ENCODE measurements at places on chromosomes 6 and 20.

DNA sequence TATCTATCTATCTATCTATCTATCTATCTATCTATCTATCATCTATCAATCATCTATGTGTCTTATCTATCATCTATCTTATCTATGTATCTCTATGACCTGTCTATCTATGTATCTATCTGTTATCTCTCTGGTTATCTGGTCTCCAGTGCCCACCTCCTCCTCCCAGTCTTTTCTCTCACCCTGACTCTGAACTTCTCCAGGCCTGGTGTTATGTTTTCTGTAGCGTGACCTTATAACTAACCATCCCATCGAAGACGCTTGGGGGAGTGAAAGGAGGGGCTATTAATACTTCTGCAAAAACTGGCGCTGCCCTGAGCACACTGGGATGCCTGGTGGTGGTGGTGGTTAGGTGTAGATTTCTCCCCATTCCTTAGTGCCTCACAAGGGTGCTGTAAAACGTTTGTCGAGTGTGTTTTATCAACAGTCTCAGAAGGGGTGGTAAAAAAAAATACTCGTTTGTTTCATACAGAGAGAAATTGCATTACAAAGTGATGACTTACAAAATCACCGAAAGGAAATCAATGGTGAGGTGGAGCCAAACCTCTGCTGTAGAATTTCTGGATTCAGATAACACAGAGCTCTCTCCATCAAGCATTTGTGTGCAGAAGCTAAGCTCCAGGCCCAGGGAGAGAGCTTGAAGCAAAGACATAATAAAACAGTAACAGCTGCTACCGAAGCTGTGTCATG is 156.2 kb downstream of the BCAS1 start:
- DNase-seq = no peak

- DNase-seq = no peak
These were observed 31.7 kb upstream of the OSTM1 start for GRCh38 chr6:108106261-108106660.

DNA sequence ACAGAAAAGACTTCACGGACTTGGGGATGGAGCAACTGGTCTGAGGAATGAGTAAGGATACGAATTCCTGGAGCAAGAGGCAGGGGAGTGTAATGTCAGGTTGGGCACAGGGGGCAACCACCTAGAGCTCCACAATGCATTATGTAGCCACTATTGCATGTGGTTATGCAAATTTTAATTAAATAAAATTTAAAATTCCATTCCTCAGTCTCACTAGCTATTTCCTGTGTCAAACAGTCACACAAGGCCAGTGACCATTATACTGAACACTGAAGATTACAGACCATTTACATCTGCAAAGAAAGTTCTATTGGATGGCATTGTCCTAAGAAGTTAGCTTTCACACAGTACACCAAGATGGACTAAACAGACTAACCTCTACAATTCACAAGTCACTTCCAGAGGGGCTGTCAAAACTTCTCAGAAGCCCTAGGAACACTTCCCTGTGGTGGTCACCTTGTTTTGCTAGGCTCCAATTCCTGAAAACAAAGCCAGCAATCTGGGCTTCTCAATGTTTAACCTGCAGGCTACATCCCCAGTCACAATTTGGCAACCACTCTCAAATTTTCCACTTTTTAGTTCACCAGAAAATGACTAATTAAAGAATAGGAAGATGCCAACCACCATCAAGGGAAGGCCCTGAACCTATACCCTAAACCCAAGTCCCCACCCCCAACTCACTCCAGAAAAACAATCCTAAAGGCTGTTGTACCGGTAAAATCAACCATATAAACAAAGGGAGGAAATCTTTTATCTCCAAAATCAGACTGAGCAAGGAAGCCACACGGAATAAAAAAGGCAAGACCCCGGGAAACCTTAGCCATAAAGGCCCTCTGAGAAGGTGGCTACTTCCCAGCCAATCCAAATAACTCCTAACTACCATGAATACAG is 34.2 kb upstream of the C20orf203 start:
- DNase-seq = no peak

DNA sequence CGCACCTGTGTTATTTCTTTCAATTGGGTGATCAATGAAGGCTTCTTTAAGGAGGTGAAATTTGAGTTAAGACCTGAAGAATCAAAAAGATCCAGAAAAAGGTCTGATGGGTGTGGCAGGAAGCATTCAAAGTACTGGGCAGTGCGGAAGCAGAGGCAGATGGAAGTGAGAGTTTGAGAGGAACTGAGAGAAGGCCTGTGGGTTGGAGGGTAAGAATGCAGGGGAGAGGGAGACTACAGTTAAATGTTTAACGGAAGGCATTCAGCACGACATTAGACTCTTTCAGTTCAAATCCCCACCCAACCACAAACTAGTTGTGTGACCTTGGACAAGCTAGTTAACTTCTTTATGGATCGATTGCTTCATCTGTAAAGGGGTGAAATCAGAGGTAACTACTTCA is 50.5 kb upstream of the GCM1 start:
- DNase-seq = no peak

- no peak for DNase-seq
These were observed 26.0 kb downstream of the TAB2 start for GRCh38 chr6:149343501-149343900.

Data from left hindlimb (tissue), 1 donor.